ENCODE measurements at places on chromosomes 11 and 22.

DNA sequence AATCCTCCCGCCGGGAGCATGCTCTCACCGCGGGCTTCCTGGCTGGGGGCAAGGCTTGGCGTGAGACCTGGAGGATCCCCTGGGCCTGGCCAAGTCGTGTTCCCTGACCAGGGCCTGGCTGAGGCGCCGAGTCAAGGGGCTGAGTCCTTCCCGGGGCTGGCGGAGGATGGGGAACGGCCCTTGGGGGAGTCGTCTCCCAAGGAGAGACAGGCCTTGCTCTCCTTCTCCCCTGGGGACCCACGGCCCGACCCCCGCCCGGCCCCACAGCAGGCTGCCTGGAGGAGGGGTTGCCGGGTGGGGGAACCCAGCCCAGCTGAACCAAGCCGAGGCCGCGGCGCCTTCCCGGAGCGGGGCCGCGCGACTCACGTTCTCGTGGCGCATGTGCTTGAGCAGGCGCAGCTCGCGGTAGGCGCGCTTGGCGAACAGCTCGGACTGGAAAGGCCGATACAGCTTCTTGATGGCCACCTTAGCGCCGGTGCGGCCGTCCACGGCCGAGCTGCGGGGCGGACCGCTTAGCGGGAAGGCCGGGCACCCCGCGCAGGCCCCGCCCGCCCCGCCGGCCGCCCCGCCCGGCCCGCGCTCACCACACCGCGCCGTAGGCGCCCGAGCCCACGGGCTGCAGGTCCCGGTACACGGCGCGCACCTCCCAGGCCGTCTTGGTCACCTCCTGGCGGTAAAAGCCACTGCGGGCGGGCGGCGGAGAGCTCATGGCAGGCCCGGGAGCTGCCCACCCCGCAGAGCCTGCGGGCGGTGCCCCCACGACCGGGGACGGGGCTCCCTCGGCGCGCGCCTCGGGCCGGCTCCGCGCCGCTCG, 475 bp downstream of the MAPK12 start:
- DNase-seq: peak; percentile 61

DNA sequence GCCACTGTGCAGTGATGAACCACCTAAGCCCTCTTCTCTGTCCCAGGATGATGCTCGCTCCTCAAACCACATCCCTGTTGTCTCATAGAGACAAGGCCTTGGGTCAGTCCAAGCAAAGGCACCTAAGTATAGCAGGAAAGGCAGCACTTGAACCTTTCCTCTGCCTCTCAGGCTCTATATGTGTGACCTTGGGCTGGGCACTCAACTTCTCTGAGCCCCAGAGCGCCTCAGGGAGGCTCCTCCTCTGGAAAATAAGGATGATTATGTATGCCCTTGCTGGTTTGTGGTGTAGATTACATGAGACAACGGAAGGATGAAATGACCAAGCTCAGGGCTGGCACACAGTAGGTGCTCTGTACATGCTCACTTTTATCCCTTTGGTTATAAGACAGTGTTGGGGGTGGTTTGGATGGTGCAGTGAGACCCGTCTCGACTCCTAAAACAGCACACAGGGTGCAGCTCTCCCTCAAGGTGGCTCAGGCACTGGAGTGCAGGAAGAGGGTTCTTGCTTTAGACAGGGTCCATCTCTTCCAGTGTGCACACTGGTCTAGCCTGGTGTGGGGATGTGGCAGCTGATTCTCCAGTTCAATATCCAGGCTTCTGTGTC, 40.2 kb upstream of the ACCSL start:
- no peak for DNase-seq

DNA sequence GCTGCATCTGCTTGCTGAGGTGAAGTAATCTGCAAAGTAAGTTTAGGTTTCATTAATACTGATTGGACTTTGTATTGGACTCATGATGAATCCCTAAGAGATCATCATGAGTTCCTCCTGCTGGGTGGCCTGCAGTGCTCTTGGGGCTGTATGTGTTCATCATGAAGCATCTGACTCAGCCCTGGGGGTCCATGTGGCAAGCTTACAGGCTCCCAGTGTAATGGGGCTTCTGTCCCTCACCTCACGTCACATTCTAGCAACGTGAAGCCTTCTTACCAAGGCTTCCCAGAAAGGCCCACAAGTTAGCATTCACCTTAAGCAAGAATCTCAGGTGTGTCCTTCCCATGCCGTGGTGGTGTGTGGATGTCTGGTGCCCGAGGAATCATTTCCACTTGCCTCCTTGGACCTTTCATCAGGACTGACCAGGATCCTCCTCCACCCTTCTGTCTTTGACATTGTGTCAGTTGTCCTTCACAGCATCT, 23.7 kb downstream of the CRKL start:
- no peak for DNase-seq

DNA sequence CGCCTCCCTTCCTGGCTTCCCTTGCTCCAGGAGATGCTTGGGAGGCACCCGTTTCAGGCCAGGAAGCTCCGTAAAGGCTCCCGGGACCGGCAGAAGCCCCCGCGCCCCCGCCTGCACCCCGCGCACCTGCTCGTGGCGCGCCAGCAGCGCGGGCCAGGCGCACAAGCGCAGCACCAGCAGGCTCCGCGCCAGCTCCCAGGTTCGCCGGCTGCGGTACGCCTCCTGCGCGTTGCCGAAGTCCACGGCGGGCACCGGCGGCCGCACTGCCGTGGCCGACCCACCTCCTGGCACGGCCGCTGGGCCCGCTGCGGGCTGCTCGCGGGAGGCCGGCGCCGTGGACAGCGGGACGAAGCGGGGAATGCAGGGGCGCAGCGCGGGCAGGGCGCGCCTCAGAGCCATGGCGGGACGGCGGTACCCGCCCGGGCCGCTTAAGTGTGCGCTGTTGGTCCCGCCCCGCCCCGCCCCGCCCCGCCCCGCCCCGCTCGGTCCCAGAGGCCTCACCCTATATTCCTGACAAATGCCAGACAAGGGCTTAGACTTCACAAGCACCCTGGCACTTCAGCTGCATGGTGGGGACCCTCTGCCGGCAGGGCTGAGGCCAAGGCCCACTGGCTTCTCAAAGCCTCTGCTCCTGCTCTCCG, at the start of gene PRODH:
PRODH (minus strand) TSS at position 405 of the 641 bp plus-strand sequence; CDS start at position 399, 6 bp downstream.
- no peak for DNase-seq

- DNase-seq: no peak
Observed at GRCh38 chr11:129392995-129393394, 17.3 kb downstream of the BARX2 start.

DNA sequence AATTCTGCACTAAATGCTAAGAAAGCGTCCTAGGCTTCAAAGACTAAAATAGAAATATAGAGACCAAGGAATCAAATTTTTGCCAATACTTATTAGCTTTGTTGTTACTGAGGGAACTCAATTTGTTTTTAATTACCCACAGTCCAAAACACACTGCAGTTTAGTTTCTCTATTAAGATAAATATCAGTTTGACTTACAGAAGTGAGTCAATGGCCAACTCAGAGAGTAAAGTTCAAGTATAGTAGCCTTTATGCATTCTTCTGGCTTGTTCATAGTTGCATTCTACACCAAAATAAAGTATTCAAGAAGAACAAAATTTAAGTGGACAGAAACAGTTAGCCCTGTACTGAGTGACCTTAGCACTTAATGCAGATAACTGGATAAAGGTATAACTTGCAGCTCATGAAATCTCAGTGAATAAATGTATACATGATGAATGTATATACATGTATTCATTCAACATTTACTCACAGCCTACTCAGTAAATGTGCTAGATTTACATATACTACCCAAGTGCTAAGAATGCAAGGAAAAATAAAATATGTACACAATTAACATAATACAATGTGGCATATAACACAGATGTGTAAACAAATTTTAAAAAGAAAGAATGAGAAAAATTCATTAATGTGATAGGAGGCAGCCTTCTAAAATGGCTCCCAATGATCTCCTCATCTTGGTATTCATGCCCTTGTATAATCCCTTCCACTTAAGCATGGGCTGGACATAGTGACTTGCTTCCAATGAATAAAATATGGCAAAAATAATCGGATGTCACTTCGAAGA, 9.7 kb upstream of the RNF141 start:
- peak; percentile 66 for DNase-seq

- DNase-seq: no peak
Observed at GRCh38 chr11:102878595-102878994, 3.8 kb upstream of the MMP12 start.

- no peak for DNase-seq
Observed at GRCh38 chr11:78341841-78342240, 75.8 kb downstream of the GAB2 start.

GRCh38 chr11:26580929-26581328, 8.9 kb upstream of the MUC15 start:
- DNase-seq: no peak

- no peak for DNase-seq
Observed at GRCh38 chr11:134591338-134591737, 179.3 kb upstream of the B3GAT1 start.

DNA sequence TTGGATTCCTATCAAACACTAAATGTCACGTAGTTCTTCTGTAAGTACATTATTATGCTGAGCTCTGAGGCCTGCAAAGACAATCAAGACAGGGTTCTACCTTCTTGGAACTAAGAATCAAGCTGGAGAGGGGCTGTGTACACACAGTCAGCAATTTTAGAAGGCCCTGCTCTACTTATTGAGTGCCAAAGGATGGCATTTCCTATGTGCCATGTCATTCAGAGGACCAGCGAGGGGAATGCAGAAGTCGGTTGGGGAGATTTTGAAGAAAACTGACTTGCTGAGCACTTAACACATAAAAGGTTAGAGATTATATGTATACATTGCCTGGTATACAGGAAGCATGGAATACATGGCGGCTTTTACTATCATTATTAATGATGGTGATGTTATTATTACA, 5.3 kb downstream of the SLC37A2 start:
- no peak for DNase-seq

- DNase-seq: no peak
Observed at GRCh38 chr11:68137833-68138232, 16.6 kb upstream of the CHKA start.

DNA sequence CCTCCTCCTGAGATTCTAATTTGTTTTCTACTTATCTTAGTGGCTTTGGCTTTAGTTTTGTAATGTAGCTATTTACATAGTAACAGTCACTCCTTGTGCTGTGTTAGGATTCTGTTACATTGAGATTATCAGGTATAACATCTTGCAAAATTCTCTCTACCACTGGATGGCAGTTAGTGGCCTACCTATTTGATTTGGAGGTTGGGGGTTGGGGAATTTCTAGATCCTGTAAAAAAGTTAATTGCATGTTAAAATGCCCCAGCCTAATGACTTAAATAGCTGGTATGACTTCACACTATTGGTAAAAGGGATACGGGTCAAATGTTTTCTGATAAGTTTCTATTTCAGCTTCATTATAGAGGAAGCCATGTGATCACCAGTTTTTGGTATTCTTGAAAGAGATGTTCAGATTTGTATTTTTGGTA, 2.8 kb downstream of the GRK3 start:
- DNase-seq: no peak

DNA sequence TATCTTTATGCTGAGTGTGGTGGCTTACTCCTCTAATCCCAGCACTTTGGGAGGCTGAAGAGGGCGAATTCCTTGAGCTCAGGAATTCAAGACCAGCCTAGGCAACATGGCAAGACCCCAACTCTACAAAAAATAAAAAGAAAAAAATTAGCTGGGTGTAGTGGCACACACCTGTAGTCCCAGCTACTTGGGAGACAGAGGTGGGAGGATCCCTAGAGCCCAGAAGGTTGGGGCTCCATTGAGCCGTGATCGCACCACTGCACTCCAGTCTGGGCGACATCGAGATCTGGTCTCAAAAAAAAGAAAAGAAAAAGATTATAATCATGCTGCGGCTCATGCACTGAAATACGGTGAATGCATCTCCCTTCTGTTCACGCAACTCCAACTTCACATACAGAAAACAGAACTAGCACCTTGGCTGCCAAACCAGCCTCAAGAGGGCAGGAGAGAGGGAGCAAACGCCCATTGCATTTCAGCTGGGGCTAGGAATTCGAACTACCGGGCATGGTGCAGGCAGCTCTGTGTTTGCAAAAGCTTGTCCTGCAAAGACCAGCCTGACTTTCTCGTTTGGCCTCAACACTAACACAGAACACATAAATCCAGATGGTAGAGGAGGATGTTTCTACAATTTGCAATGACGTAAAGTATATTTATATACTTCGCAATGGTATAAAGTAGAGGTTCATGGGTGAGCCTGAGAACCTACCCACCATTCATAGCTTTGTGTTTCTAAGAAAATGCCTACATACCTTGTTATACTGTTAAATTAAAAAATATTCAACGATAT, 6.3 kb upstream of the SYNGR1 start:
- peak; percentile 57 for DNase-seq

- no peak for DNase-seq
Observed at GRCh38 chr22:42001121-42001520, 2.5 kb downstream of the WBP2NL start.

- no peak for DNase-seq
Observed at GRCh38 chr22:19754701-19755144, 5.9 kb upstream of the TBX1 start.

- peak; percentile 84 for DNase-seq
Observed at GRCh38 chr11:84901991-84902390, 725.2 kb downstream of the DLG2 start.

- no peak for DNase-seq
Observed at GRCh38 chr11:128714123-128714522, 20.3 kb downstream of the FLI1 start.

GRCh38 chr11:78961247-78961646, 386.6 kb upstream of the NARS2 start:
- DNase-seq: peak; percentile 29

DNA sequence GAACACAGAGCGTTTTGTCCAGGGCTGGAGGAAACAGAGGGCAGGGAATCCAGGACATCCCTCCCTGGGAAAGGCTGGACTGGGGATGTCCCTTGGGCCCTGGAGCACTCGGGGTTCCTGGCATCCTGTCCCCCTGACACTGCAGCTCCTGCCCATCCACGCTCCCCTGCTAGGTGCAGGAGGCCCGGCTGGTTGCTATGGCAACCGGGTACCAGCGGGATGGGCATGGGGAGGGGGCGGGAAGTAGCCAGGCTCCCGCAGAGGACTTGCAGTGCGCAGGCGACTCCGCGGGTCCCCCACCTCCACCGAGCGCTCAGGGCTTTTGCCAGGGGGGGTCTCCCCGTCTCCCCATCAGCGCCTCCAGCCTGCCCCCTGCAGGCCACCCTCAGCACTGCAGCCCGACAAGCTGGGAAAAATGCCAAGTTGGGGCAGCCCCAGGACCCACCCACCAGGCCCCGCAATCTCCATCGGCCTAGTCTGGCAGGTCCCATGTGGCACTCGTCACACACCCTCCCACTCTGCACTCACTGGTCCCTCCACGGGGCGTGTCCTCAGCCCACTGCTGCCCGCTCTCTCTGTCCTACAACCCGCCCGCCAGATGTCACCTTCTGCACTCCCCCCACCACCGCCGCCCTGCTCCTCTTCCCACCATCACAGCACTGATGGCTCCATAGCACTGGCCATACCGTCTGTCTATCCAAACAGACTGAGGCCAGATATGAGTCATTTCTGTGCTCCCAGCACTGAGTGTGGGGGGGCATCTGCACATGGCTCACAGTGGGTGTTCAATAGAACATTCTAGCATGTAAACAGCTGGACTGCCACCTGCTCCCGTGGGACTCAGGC, 31.5 kb downstream of the KIAA0930 start:
- peak; percentile 80 for DNase-seq

GRCh38 chr11:78171951-78172350, 16.5 kb downstream of the KCTD21 start:
- DNase-seq: no peak

GRCh38 chr22:47396515-47396914, 634.1 kb downstream of the TBC1D22A start:
- DNase-seq: no peak
